Right lung (tissue), 10 donors: ENCODE measurements at places on chromosomes 5 and 9.

DNA sequence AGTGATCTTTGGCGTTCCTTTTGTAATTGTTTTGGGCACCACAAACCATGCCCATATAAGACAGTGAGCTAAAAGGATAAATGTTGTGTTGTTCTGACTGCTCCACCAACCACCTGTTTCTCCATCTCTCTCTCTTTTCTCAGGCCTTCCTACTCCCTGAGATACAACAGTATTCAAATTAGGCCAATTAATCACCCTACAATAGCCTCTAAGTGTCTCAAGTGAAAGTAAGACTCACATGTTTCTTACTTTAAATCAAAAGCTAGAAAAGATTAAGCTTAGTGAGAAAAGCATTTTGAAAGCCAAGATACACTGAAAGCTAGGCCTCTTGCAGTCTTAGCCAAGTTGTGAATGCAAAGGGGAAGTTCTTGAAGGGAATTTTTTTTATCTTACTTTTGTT, 268.8 kb upstream of the NREP start:
- DNase-seq, result peak; percentile 22

DNA sequence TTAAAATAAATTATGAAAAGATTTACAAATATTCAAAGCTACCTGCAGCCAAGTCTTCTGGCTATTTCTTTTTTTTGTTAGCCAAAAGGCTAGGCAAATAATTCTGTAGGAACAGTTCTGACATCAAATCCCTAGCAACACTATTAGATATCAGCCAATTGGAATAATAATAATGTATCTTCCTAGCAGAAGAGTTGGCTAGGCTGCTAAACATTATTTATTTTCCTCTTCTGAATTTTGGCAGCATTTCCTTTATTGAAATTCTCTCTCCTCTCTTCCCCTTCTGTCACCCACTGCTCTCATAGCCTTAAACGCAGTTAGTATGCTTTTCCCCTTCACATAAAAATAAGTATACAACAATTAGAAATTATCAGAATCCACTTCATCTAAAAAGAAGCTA, 42.6 kb downstream of the ZDHHC21 start:
- no peak for DNase-seq

- no peak for DNase-seq
These were observed 25.6 kb downstream of the SLC6A3 start for GRCh38 chr5:1419476-1420210.

DNA sequence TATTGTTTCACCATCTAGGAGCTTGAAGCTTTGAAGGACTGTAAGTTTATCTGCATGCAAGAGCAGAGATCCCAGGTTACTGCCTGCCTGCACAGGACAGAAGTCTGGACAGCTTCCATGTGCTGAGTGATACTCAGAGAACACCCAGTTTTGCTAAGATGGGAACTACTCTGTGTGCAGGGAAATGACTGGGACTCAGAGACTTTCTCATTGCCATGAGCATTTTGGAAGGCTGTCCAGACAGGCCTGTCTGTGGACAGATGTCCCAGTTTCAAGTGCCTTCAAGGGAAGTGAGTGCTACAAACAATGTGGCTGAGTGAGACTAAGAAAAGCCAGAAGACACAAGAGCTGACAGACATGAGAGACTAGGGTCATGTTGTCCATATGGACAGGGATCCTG, 19.2 kb upstream of the ZNF131 start:
- DNase-seq, result no peak

- DNase-seq, result no peak
These were observed 37.5 kb downstream of the FABP6 start for GRCh38 chr5:160266752-160267345.

DNA sequence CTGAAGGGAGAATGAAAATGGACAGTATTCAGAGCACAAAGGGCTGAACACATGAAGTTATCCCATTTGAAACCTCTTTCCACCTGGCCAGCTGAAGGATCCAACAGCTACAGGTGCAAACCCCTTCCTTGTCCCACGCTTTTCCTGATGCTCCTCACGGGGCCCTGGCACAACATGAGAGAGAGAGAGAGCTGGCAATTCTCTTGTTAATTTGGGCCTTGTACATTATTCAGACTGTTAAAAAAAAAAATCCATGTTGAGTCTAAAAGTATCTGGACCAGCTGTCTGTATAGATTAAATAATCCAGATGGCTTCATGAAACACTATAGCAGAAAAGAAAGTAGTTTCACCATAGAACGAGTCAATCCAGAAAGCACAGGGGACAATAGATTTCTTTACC, 74.1 kb downstream of the HMHB1 start:
- DNase-seq, result no peak

DNA sequence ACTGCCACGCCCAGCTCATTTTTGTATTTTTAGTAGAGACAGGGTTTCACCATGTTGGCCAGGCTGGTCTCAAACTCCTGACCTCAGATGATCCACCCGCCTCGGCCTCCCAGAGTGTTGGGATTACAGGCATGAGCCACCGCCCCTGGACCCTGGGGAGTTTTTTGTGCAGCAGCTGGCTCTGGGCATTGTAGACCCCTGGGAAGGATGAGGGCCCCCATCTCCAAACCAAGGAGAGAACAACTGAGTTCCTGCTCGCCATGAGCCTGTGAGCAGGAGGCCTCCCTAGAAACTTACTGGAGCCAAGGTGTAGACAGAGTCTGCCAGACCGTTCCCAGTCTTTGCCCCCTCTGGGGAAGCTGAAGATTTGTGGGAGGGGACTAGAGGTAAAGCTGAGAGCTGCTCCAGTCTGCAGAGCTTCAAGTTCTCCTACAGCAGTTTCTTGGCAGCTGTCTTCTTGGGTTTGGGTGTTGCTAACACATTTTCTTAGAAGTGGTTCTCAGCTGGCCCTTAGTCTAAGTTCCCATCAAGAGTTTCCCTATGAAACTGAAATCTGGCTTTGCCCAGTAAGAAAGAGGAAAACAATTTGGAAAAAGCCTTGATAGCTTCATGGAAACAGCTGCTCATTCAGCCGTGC, 12.4 kb downstream of the NUDT2 start:
- DNase-seq, result no peak

DNA sequence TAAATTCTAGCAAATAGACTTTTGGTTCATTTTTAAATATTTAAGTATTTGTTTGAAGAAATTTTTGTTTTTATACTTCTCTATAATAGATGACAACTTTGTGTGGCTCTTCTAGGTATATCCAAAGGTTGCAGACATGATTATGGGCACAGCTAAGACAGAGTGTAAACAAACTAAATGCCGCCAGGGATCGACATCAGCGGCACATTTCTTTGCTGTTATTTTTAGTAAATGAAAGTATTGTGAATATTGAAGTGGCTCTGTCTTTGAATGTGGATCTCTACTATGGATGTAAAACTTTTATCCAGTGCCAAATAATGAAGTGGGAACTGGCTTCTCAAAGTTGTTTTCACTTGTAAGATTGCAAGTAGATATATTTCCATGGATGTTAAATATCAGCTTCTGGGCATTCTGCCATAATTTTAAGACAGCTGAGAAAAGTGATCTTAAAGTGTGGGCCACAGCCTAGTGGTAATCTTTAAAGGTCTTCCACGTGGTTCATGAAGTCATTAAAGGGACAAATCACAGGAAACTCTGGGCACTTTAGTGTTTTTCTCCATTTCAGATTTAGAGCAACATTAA, 589.9 kb downstream of the ZNF608 start:
- DNase-seq, result peak; percentile 86

DNA sequence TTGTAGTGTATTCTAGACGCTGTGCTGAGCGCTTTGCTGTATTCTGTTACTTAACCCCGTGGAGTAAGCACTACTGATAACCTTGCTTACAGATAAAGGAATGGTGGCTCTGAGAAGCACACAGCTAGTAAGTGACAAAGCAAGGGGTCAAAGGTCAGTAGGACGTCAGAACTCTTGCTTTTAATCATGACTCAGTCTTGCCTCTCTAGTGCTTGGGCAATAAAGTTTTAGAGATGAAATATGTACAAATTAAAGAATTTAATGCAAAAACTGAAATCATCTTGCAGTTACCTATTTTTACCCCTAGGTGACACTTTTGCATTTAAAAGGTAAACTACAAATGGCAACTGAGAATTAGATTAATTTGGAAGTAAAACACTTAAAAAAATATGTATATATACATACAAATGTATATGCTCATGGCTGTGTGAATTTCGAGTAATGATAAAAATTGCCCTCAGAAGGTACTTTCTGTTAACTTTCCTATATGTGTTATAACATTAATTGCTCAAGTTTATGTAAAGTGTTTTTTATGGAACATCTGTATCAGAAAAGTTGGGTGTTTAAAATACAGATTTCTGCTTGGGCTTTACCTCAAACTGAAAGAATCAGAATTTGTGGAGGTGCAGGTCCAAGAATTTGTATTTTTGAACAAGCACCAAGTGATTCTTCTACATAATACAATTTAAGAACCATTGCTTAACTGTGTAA, 175.1 kb upstream of the DAB2 start:
- DNase-seq, result no peak

DNA sequence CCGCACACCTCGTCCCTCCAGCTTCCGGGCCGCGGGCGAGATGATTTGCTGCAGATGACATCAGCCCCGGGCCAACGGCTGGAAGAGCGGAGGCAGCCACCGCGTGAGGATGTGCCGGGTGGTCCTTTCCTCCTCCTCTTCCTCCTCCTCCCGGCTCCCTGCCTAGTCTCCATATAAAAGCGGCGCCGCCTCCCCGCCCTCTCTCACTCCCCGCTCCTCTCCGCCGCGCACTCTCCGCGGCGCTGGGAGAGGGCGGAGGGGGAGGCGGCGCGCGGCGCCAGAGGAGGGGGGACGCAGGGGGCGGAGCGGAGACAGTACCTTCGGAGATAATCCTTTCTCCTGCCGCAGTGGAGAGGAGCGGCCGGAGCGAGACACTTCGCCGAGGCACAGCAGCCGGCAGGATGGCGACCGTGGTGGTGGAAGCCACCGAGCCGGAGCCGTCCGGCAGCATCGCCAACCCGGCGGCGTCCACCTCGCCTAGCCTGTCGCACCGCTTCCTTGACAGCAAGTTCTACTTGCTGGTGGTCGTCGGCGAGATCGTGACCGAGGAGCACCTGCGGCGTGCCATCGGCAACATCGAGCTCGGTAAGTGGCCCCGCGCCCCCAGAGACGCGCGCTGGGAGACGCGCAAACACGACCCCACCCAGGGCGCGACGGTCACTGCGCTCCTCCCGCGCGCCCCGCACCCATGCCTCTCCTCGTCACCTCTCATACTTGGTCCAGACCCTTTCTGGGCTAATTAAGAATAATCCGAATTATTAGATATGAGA, at the start of gene MAP1B:
Gene MAP1B (plus strand): TSS at position 345 of the 770 bp plus-strand sequence. CDS start 57 bp downstream, at position 402.
- DNase-seq, result peak; percentile 67

- DNase-seq, result no peak
These were observed 1.0 kb upstream of the SLIT3 start for GRCh38 chr5:169301986-169302385.

DNA sequence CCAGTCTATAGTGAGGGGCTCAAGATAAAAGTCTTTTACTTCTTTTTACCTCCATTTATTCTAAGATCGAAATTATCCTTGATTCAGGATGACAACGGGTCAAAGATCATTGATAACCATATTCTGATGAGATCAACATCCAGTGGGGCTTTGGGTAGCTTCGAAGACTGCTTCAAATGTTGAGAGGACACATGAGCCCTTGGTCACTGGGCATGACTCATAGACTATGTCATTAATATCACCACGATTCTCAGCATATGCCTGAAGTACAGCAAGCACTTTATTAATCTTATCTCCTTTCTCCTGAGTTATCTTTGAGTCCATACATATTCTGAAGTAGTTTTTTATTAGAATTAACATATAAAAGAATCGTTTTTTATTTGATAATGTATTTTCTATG, 117.1 kb upstream of the DAB2 start:
- no peak for DNase-seq

DNA sequence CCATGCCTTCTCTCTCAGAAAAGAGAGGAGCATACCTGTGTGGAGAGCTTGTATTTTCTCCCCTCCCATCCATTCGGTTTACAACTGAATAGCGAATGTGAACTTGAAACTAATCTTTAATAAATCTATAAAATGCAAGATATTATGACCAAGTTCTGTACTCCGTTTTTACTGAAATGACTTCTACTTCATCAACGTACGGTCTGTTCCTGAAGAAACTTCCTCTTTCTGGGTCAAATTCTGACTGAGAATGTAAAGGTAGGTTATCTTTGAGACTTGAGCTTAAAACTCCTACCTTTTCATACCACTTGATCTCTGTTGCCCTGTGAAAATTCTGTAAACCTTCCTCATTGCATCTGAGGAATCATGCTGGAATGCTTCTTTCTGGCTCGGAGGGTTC, 4.2 kb upstream of the CTNNAL1 start:
- no peak for DNase-seq

GRCh38 chr5:136038635-136039034, 9.8 kb downstream of the TGFBI start:
- DNase-seq, result no peak

DNA sequence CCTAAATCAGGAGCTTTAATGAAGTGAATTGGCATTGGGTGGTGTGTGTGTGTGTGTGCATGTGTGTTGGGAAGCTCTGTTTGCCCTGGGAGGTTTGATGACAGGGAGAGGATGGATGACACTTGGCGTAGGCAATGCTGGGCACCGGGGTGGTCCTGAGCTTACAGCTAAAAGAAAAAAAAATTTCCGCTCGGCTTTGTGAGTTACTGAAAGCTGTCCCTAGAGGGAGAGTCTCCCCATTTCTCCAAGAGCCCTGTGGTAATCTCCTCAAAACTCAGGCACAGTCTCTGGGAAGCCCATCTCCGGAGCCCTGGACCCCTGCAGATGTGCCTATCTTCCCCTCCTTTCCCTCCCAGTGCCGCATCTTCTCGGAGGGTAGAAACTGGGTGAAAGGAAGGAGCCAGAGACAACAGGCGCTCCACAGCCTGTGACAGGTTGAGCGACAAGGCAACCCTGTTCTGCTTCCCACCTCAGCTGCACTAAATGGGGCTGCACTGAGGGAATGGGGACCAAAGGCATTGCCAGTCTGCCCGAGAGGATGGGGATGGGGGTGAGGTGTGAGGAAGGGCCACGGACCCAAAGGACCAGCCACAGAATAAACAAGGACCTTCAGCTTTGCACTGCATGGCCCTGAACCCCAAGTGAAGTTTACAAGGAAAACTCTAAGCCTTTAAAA, 35.8 kb upstream of the TIFAB start:
- no peak for DNase-seq

GRCh38 chr5:131756942-131757341, 39.9 kb downstream of the FNIP1 start:
- no peak for DNase-seq

DNA sequence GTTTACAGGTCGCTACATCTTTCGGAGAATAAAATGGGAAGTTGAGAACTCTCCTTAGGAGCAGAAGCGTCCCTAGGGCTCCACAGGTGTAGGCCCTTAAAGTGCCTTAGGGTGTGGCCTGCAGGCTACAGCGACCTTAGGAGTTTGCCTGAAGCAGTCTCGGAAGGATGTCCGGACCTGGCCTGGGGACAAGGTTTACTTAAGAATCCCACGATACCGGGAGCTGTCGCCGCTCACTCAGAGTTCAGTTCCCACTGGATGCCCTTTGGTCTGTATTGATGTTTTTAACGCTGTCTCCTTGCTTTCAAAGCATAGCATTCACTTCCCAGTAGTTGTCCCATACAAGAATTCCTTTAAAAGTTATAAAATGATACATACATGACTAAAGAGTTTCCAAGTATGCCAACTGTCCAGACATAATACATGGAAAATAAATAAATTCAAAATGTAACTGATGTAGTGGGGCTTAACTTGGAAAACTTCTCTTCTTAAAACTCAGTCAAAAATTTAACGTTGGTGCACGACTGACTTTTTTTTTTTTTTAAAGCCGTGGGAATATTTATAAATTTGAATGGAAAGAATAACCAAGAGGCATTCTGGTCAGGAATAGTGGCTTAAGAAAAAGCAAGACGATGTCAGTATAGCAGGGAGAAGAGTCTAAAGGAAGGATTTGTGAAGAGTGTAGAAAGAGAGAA, 848 bp downstream of the RAD50 start:
- DNase-seq, result peak; percentile 26

GRCh38 chr5:59473611-59474010, 419.9 kb downstream of the PDE4D start:
- no peak for DNase-seq
